ENCODE measurements at places on chromosomes 2 and 18.

DNA sequence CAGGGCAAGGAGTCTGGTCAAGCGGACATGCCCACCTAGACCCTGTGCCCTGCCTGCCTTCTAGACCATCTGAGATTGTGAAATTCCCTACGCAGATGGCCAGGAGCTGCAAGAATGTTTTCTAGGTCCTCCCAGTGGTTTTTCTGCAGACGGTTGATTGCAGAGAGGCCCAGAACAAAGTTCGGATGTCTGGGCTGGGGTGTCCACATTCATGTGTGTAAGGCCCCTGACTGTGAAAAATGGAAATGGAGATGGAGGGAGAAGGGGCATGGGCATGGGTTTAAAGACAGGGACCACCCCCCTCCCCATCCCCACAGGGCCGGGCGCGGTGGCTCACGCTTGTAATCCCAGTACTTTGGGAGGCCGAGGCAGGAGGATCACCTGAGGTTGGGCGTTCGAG lies 11.8 kb downstream of the ARHGAP25 start:
- DNase-seq, result no peak

DNA sequence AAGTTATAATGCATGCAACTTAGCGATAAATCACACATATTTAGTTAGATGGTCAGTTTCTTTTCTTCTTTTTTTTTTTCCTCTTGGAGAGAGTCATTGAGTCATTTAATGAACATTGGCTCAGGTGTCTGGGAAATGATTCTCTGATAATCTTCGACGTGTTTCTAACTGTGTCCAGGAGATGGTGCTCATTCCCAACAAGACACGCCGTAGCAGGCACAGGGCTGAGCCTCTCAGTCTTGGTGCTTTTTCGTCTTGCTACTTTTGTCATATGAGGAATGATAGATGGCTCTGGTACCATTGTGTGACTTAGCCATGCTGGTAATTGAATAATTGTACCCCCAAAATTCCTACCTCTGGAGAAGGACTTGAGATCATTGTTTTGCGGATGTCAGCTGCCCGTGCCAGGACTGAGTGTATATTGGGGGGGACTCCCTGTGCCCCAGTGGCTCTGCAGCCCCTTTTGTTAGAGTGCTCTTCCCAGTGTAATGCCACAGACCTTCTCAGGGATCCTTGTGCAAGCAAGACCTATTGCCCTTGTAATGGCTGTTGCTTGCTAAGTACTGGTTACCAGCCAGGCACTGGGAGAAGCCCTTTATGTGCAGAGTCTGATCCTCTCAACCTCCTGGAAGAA lies 107.6 kb upstream of the CYRIA start:
- DNase-seq, result peak; percentile 67

- no peak for DNase-seq
Observed at GRCh38 chr18:51622702-51623101, 425.2 kb upstream of the MEX3C start.

GRCh38 chr2:202237787-202238233 lies 587 bp downstream of the SUMO1 start:
- DNase-seq, result peak; percentile 40

- no peak for DNase-seq
Observed at GRCh38 chr2:235300368-235301201, 193.3 kb upstream of the AGAP1 start.

DNA sequence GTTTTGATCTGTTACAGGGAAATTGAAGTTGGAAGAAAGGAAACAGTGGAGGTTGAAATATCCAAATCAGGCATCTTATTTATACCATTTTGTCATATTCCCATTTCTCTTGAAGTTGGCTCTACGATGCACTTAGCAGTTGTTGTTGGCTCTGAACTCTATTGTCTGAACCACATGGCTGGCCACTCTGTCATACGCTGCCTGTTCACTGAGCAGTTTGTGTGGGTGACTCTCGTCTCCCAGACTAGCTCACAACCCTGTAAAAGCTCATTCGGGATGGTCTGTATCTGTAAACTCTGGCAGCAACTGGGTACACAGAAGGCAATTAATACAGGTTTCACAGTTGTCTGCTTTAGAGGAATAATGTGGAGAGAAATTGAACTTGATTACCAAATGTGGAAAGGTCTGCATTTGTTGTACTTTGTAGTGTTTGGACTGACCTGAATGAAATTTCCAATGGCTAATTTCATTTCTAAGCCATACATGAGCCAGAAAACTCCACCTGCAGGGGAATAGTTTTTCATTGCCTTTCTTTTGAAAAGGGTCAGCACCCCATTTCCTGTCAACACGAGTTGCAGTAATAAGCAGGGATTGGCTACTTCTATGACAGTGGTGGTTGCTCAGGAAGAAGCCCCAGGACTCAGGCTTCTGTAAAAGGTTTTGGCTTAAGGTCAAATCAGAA lies 378.2 kb downstream of the OSR1 start:
- no peak for DNase-seq

DNA sequence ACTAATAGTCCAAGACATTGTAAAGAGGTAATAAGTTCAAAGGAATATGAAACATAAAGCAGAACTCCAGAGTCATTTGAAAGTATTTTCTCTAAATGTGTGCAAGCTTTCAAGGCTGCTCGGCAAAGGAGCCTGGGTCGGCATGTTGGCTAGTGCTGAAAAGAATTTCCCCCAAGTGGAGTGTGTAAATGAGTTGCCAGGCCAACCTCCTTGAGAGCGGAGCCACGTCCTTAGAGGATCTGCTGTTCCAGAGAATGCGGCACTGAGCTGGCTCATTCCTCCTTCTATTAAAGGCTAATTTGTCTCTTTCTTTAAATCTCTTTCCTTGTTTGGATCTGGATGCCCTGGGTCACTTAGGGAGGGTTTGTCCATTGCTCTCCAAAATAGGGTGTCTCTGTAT lies 127.5 kb downstream of the RDH14 start:
- no peak for DNase-seq

DNA sequence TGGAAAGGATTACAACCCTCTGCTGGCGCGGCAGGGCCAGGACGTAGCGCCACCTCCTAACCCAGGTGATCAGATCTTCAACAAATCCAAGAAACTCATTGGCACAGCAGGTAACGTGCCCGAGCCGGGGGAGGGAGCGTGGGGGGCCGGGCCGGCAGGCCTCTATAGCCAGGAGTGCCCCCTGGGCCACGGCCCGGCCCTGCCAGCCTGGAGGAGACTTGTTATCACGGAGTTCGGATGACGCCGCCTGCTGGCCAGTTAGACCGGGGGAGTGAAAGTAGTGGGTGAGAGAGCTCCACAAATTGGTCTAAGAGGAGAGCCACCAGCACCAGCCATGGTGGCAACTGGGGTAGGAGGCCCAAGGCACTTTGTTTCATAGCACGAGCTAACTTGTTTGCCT lies 8.6 kb upstream of the TMEM214 start:
- no peak for DNase-seq

- DNase-seq, result no peak
Observed at GRCh38 chr2:241776336-241777169, at the start of gene GAL3ST2. Gene GAL3ST2 (plus strand): TSS chr2:241776822. CDS start chr2:241776956, 134 bp downstream.

- DNase-seq, result no peak
Observed at GRCh38 chr18:4524096-4524495, 69.0 kb upstream of the DLGAP1 start.

DNA sequence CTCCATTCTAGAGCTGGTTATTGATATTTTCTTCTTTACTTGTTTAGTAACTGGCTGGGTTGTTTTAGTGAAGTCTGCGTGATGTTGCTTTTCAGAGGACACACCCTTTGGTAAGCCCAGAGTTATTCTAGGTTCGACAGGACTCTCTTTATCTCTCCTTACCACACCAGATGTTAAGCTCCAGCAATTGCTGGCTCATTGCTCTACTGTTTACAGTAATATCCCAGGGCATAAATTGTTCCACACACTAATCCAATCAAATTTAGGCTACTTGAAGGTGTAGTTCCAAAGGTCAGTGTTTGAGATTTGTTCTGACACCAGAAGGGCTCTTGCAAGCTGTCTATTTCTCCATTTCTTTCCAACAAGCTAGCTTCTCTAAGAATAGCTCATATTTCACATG lies 506.6 kb downstream of the NR4A2 start:
- DNase-seq, result no peak

DNA sequence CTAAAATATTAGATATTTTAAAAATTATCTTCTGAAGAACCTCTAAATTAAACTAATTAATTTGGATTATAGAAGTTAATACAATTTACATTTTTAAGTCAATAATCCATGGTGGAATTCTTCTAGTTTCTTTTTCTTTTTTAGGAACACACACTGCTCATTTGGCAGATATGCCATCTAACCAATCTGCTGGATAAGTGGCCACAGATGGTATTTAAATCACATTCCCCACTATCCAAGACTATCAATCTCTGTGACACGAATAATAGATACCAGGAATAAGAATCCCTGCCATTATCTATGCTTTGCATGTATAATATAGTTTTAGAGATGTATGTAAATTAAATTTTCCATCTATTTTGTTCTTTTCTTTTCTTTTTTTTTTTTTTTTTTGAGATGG lies 58.5 kb downstream of the CABYR start:
- no peak for DNase-seq

DNA sequence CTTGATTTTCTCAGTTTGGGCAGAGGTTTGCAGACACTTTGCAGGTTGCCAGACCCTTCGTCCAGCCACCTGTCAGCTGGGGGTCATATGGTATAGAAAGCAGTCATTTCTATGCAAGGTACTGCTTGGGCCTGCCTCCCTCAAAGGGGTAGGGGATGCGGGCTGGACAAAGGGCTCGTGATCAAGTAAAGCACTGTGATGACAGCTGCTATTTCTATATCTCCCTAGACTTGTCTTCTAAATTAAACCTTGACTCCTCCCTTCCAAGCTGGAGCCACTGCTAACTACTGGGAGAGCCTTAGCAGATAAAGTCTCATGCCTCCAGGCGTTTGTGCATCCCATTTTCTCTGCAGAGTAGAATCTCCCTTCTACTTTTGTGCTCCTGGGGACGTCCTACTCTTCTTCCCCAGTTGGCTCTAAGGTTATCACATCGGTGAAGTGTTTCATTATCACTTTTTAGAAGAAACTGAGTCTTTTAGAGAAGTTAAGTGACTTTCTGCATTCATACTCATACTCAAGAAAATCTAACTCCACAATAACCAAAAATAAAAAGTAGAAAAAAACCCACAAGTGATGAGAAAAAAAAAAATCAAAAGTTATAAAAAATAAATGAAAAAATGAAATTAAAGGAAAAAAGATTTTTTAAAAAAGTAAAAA lies 710 bp upstream of the XRCC5 start:
- DNase-seq, result no peak

DNA sequence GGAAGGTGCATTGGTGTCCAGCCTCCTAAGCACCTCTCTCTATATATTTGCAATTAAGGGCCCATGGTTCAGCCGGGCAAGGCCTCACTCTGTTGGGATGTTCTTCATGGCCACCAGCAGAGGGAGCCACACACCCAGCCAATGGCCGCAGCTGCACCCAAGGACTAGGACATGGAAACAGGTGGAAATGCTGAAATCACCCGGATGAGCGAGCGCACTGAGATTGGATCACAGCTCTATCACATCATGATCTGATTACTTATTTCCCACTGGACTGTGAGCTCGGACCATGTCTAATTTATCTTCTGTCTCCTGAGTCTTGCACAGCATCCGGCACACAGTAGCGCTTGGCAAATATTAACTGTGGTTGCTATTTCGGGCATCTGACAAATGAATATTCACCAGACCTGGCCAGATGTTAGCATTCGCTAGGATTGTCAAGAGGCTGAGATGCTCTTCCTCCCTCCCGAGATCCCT lies 31.2 kb downstream of the KIF3C start:
- peak; percentile 88 for DNase-seq

DNA sequence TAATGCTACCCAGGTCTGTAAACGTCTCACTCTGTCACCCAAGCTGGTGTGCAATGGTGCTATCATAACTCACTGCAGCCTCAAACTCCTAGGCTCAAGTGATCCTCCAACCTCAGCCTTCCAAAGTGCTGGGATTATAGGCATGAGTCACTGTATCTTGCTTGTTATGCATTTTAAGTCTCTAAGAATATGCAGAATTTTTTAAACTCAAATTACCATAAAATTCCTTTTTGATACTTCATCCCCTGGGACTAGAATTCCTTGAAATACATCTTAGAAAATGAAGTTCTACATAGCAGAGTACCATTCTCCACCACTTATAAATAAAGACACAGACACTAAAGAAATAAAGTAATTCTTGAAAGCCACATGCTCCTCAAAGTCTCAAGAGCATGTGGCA lies 30.2 kb upstream of the LRATD1 start:
- DNase-seq, result no peak

- peak; percentile 86 for DNase-seq
Observed at GRCh38 chr2:46915811-46916630, 415 bp upstream of the MCFD2 start.

DNA sequence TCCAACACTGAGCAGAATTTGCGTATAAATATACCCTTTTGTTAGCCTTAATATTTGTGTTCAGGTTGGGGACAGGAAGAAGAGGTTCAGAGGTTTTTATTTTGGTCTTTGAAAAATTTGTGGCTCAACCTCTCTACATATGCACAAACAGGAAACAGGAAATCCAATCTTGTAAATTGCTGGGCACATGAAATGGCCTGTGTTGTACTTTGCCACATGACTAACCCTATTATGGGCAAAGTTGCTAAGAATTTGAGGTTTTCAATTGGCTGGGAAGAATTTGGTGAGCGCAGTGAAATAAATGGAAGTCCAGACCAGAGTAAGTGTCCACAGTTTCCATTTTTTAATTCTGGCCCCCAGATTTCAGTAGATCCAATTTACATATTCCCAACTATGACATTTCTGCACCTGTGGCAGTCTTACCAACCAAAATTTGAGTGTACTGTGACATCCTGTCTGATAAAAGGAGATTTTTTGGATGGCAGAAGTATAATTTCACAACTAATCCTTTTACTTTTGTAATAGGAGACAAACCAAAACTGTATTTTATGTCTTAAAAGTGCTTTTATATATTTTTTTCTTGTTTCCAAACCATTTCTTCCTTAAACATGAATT lies 63.6 kb downstream of the COX7A2L start:
- DNase-seq, result peak; percentile 61

DNA sequence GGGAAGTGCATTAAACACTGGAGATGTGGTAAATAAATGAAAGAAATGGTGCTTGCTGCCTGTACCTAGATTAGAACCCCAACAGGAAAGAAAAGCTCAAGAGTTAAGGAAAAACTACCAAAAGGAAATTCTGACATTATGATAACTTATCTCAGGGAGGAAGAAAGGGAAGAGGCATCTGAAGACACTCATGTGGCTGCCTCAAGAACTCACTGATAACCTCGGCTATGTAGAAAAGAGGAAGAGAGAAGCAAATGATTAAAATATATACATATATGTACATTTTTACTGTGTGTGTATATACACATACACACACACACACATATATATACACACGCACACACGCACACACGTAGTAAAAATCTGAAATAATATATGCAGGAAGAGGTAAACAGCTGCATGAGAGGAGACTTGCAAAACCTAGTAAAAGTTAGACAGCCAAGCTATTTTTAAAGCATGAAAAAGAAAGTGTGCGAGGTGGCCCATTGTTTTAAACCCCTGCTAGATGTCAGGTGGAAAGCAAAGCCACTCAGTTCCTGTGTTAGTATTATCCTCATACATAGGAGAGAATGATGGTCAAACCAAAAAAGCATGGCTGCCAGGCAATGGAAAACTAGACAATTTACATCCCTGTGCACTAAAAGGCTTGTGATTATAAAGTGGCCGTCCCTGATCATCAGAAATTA lies 483.0 kb upstream of the NRP2 start:
- DNase-seq, result no peak
